GM04504 (cell line): ENCODE measurements at places on chromosomes 3 and 15.

- no peak for DNase-seq
Measured at GRCh38 chr3:58570851-58571250, 6.3 kb downstream of the FAM107A start.

GRCh38 chr15:38769492-38769891 is 204.9 kb upstream of the RASGRP1 start:
- no peak for DNase-seq

DNA sequence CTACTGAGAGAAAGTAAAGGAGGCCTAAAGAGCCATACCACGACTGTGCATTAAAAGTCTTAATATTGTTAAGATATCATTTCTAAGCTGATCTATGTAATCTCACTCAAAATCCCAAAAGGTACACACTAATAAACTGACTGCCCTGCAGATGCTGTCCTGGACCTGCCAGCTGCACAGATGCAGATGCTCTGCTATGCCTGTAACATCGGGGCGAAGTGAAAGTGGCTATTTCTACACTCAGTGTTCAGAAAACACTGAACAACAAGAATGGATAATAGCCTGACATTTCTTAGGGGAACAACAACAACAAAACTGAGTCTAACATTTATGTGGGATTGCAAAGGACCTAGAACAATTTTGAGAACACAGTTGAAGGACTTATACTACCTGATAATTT is 31.9 kb downstream of the RAD18 start:
- no peak for DNase-seq

DNA sequence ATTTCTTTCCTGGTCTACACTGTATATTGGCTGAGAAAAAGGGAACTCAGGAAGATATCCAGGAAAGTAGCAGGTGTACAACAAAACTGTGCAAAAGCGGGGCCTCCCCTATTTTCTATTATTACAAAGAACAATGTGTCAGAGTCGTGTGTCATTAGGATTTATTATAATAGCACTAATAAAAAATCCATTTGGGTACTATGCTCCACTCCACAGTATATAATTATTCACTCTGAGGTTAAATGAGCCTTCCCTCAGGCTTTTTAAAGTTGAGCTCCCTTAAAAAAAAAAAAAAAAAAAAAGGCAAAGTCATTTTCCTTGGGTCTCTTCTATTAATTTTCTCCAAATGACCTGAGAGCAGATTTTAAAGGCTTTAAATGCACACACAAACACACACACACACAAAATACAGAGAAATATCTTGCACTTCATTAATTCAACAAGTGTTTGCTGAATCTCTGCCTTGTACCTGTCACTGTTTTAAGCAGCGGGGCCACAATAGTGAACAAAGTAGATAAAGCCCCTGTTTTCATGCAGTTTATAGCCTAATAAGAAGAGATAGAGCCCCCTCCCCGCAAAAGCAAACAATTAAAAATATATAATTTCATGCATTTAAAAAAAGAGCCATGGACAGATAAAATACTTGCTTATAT is 1.3 kb upstream of the DPP8 start:
- no peak for DNase-seq

GRCh38 chr15:64746356-64746755 is 29.0 kb downstream of the RBPMS2 start:
- no peak for DNase-seq

DNA sequence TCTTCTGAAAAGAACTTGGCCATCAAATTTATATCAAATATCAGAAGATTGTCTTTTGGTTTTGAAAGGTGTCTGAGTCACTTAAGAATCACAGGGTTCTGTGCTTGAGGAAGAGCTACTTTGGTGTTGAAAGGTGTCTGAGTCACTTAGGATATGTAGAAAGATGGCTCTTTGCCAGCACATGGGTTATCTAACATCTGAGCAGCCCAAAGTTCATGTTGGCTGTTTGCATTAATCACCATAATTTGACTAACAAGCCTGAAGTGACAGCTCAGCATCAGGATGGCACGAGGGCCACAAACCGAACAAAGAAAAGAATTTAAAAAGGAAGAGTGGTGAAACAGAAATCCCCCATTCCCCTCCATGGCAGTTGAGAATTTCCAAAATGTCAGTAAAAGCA is 190.5 kb upstream of the CMC1 start:
- peak; percentile 62 for DNase-seq

DNA sequence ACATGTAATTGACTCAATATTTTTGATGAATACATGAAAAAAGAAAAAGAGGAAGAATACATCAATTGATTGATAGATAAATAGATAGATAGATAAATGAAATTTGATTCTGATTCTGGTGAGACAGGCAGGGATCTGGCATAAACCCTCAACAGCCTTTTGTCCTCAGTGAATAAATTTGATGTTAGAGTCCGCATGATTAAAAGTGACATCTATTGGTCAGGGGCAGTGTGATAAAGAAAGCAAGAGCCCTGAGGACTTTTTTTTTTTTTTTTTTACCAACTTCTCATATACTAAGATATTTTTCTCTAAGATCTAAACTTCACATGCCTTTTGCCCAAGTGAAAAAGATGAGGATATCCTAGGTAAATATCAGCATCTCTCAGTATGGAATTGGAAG is 216.4 kb downstream of the LRRC3B start:
- no peak for DNase-seq

DNA sequence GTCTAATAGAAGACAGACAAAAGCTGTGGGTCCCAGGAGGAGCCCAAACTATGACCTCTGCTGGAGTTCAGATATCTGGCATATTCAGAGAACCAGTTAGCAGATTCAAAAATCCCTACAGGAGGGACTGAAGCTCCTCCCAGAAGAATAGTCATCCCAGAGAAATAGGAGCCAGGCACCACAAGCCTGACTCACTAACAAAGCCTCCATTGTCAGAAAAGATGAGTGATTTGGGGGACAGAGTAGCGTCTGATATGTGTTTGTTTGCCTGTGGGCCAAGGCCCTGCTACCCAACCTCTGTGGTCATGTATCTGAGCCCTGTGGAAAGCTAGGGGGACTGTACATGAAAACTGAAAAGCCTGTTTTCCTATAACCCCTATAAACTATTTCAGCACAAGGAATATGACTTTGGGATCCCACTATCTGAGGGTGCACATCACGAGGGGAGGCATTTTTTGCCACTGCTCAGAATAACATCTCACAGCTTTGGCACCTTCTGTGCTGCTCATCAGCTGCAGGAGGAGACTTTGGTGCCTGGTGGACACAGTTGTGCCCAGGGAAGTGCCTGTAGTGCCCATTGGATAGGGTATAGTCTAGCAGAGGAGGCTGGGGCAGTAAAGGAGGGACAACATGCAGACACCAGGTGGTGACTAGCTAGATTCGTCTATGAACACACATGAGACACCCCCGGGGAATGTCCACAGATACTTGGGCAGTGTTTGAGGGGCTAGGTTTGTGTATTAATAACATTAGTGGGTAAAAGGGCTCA is 9.7 kb upstream of the LARP6 start:
- no peak for DNase-seq

DNA sequence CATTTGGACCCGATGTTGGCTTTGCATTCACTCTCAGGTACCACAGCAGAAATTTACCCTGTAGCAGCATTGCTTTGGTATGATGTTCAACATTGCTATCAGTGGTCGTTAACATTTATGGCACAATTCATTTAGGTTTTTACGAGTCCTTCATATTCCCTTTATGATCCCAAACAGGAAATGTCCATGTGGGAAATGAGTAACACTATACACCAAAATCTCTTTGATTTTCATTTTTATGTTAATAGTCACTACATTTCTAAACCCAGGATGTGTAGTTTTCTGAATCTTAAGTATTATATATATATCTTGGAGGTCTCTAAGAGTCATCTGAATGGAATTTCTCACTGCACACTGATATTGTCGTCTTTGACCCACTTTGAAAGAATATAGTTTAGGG is 78.5 kb upstream of the RBMS3 start:
- DNase-seq: no peak

GRCh38 chr3:18454766-18455165 is 29.6 kb upstream of the SATB1 start:
- DNase-seq: no peak

DNA sequence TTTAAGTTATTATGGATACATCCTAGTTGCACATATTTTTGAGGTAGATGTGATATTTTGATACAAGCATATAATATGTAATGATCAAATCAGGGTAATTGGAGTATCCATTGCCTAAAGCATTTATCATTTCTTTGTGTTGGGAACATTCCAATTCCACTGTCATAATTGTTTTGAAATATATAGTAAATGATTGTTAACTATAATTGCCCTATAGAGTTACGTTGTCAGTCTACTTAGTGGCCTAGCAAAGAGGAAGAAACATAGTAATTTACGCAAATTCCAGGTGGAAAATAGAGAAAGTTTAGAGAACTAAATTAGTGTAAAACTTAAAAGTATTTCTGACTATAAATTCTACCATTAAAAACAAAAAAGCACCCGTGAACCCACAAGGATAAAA is 24.9 kb downstream of the NXPE3 start:
- DNase-seq: no peak

DNA sequence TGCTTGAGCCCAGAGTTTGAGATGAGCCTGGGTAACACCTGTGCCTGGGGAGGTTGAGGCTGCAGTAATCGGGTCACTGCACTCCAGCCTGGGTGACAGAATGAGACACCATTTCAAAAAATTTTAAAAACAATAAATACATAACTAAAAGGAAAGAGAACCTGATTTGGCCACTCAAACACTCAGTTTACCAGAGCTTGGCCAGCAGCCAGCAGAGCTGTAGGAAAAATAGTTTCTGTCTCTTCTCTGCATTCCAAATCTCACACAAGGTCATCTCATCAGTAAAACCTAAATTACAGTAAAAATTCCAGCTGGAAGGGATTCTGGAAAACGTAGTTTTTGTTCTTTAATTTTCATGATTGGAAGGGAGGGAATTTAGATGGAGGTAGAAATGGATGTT is 7.8 kb upstream of the PPM1L start:
- no peak for DNase-seq

GRCh38 chr3:17094551-17094950 is 209.8 kb downstream of the PLCL2 start:
- DNase-seq: no peak
